Glutamatergic neuron (in vitro differentiated cells): ENCODE measurements at places on chromosomes 5 and 9.
A peak's percentile ranks its signal among the peaks of the same experiment; 100 is the strongest.

DNA sequence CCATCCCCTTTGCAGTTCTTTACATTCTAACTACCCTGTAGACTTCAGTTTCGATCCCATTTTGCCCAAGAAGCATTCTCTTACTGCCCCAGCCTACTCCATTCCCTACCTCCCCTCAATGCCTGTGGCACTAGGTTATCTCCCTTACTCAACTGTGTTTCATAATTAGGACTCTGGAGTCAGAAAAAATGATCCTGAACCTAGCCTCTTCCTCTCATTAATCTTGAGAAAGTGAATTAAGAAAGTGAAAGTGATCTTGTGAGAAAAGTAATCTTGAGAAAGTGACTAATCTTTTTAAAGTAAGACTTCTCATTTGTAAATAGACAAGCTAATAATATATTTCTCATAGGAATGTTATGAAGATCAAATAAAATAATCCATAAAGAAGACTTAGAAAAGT lies 444.0 kb upstream of the TRPC7 start:
- DNase-seq: no peak
- no peaks in the 10 kb centered on the region for H3K27me3 ChIP-seq
- no peak overlapping the region for H3K4me3 ChIP-seq

DNA sequence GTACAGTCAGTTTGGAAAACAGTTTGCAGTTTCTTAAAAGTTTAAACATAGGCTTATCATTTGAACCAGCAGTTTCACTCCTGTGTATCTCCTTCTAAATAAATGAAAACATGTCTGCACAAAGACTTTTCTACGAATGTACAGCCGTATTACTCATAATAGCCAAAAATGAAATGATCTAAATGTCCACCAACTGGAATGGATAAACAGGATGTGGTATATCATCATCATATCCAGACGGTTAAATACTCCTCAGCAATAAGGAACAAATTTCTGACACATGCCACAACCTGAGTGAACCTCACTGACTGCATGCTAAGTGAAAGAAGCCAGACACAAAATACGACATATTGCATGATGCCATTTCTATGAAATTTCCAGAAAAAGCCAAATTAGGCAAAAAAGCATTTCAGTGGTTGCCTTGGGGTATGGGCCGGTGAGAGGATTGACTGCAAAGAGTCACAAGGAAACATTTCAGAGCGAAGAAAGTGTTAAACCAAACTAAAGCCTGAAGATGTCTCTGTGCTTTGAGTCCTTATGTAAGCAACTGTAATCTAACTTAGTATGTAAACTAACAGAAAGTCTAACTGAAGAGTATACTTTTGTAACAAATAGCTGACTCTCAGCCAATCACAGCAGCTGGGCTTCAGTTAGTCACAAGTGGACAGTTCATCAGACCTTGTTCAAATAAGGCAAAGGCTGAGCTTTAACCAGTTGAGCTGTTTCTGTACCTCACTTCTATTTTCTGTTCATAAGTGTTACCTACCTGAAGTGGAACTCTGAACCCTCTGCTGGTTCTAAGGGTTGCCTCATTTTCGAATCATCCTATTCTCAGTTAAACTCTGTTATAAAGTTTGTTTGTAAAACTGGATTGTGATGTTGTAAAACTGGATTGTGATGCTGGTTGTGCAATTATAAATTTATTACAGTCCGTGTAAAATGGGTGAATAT lies 65.2 kb downstream of the TRIO start:
- no peak overlapping the region for H3K4me3 ChIP-seq
- H3K27me3 ChIP-seq: peaks cover 2% of the 10 kb centered on the region
- H3K27ac ChIP-seq: no peak overlapping the region
- no peak for DNase-seq
- H3K4me1 ChIP-seq: peaks cover 40% of the 10 kb centered on the region

- H3K27me3 ChIP-seq: peaks cover 25% of the 10 kb centered on the region
- H3K36me3 ChIP-seq: no peaks in the 10 kb centered on the region
- peak overlapping the region; percentile 90 for H3K27ac ChIP-seq
- H3K4me1 ChIP-seq: peaks cover 7% of the 10 kb centered on the region
- no peak for DNase-seq
Measured at GRCh38 chr5:43017428-43017815, 22.7 kb downstream of the ANXA2R start.

DNA sequence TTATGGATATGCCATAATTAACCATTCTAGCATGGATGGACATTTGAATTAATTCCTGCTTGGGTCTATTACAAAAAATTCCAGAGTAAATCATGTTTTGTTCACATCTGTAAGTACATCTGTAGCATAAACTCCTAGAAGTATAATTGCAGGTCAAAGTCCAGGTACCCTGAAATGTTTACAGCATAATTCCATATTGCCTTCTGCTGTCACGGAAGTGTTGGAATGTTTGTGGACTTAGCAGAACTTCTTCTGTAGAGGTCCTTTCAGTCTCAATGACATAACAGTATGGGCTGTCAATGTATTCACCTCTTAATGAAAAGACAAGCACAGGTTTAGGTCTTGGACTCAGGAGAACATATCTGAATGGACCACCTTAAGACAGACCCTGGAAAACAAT lies 1.8 kb downstream of the FAM240B start:
- no peaks in the 10 kb centered on the region for H3K27me3 ChIP-seq
- H3K36me3 ChIP-seq: no peaks in the 10 kb centered on the region
- H3K27ac ChIP-seq: no peak overlapping the region
- peaks cover 5% of the 10 kb centered on the region for H3K4me1 ChIP-seq
- H3K4me3 ChIP-seq: no peak overlapping the region
- DNase-seq: no peak

DNA sequence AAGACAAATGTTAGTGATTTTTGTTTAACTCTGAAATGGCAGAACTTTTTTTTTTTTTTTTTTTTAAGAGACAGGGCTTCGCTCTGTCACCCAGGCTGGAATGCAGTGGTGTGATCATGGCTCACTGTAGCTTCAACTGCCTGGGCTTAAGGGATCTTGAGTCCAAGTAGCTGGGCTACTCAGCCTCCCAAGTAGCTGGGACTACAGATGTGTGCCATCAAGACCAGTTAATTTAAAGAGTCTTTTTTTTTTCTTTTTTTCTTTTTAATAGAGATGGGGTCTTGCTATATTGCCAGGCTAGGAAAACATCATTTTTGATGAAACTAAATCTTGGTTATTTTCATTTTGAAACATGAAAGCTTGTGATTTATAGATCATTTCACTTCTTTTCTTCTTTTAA lies 91.6 kb upstream of the PTCH1 start:
- H3K27me3 ChIP-seq: peaks cover 4% of the 10 kb centered on the region
- H3K36me3 ChIP-seq: no peaks in the 10 kb centered on the region
- H3K4me3 ChIP-seq: no peak overlapping the region
- peaks cover 7% of the 10 kb centered on the region for H3K4me1 ChIP-seq
- H3K27ac ChIP-seq: no peak overlapping the region

- no peak for DNase-seq
- no peak overlapping the region for H3K4me3 ChIP-seq
- no peaks in the 10 kb centered on the region for H3K4me1 ChIP-seq
- no peaks in the 10 kb centered on the region for H3K27me3 ChIP-seq
Measured at GRCh38 chr5:69444127-69444754, 29.3 kb downstream of the MARVELD2 start.

DNA sequence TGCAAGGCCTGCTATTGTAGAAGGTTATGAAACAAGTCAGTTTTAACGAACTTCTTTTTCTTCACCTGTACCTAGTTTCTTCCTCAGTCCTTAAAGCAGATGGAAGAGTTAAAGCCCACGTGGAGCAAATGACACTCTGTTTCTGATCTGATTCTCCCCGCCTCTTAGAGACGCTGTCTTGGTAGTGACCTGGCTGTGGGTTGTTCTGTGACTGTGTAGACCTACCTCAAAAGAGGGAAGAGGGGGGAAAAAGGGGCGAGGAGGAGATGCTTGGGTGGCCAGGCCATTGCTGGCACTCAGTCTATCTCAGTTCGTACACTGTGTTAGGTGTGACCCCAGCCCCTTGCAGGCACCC lies 610 bp downstream of the GFRA3 start:
- no peak overlapping the region for H3K27ac ChIP-seq
- no peaks in the 10 kb centered on the region for H3K36me3 ChIP-seq
- no peak for DNase-seq
- peak overlapping the region; percentile 67 for H3K4me3 ChIP-seq
- H3K27me3 ChIP-seq: peaks cover 14% of the 10 kb centered on the region

DNA sequence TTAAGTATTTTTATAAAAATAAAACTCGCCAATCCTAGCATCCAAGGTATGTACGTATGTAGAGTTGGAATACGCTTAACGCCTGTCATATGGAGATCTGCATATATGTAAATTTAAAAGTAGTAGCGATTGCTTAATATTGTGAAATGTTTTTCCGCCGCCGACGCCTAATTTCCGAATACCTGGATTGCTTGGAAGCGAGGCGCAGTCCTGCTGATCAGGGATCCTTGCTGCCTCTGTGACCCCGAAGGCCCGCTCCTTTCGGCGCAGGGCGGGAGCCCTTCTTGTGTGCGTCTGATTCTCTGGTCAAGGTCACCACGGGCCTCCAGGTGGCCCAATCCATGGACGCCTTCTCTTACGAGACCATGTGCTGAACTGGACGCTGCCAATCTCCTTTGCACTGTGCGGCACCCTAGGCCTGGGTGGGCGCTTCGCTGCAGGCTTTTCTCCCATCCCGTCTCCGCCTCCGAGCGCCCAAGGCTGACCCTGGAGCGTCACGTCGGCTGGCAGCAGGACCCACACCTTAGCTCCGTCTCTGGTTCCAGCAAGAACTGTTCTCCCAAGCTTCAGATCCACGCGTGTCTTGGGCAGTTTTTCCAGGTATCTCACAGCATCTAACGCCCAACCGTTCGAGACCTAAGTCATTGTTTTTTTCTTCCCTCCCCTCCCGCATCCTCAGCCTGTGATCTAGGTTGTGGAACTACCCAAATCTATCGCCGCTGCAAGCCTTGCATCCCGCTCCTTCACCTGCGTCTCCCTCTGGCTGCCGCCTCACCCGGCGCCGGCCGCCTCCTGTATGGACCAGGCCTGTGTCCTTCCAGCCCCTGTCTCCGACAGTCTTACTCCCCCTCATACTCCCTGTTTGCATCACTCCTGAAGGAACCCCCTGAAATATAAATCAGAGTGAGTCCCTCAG lies 3.6 kb upstream of the TRIM41 start:
- no peak overlapping the region for H3K27ac ChIP-seq
- peak overlapping the region; percentile 59 for H3K4me3 ChIP-seq
- H3K36me3 ChIP-seq: peaks cover 6% of the 10 kb centered on the region
- H3K4me1 ChIP-seq: peaks cover 8% of the 10 kb centered on the region
- no peak for DNase-seq

- no peaks in the 10 kb centered on the region for H3K36me3 ChIP-seq
- H3K4me1 ChIP-seq: no peaks in the 10 kb centered on the region
- peaks cover 3% of the 10 kb centered on the region for H3K27me3 ChIP-seq
- no peak for DNase-seq
Measured at GRCh38 chr5:81017320-81017719, 57.2 kb downstream of the RASGRF2 start.

GRCh38 chr5:3602785-3603502 lies 7.3 kb downstream of the IRX1 start:
- DNase-seq: peak; percentile 75
- no peak overlapping the region for H3K27ac ChIP-seq
- H3K36me3 ChIP-seq: peaks cover 20% of the 10 kb centered on the region
- peak overlapping the region; percentile 86 for H3K4me3 ChIP-seq
- peaks cover 39% of the 10 kb centered on the region for H3K27me3 ChIP-seq

GRCh38 chr5:159851053-159851452 lies 65.2 kb upstream of the ADRA1B start:
- no peak overlapping the region for H3K27ac ChIP-seq
- no peaks in the 10 kb centered on the region for H3K4me1 ChIP-seq
- no peak for DNase-seq
- no peaks in the 10 kb centered on the region for H3K27me3 ChIP-seq

- DNase-seq: no peak
- no peaks in the 10 kb centered on the region for H3K27me3 ChIP-seq
- H3K27ac ChIP-seq: no peak overlapping the region
- no peaks in the 10 kb centered on the region for H3K4me1 ChIP-seq
Measured at GRCh38 chr5:96189028-96189826, 227.6 kb upstream of the ELL2 start.

DNA sequence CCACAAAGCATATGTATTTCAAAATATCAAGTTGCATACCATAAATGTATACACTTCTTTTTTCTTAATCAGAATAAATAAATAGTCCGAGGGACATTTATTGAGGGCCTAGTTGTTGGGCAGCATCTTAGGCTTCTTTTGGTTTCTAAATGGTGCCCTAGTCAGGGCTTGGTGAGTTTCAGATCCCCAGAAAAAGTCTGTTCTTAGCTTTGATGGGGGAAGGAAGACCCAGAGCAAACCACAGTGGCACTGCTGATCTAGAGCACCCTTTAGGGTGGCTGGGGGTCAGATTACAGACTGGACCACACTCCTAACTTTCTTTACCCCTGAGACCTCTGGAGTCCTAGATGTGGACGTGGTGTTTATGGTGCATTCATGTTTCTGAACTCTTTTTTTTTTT lies 97.8 kb downstream of the C9orf152 start:
- peaks cover 57% of the 10 kb centered on the region for H3K4me1 ChIP-seq
- peaks cover 6% of the 10 kb centered on the region for H3K27me3 ChIP-seq
- H3K36me3 ChIP-seq: no peaks in the 10 kb centered on the region
- DNase-seq: no peak

DNA sequence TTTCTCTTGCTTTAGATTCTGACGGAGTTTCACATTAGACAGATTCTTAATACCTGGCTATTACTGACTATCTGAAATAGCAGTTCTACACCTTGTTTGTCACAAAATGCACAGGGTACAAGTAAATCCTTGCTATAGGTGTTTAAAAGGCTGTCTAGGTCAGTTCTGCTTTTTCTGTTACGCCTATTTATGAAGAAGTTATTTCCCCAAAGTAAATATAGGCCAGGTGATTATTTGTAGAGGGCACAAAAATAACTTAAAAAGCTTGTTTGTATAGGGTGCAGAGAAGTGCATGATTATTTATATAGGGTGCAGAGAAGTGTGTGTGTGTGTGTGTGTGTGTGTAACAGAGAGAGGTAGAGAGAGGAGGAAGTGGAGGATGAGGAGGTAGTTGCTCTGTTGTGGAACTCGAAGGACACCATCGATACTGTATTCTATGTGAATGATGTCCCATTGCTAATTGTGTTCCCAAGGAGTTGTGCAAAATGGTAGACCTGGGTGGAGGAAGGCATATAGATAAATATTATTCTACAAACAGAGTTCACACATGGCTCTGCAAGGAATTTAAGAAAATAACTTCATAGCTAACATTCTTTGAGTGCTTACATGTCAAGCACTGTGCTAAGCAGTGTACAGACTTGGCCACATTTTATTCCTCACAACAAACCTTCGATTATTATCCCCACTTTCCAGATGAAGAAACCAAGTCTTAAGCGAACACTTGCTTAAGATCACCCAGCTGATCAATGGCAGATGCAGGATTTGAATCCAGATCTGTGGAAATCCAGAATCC lies 96.3 kb upstream of the EQTN start:
- H3K4me3 ChIP-seq: no peak overlapping the region
- H3K36me3 ChIP-seq: no peaks in the 10 kb centered on the region
- H3K27ac ChIP-seq: no peak overlapping the region
- peaks cover 2% of the 10 kb centered on the region for H3K27me3 ChIP-seq
- no peak for DNase-seq

- no peaks in the 10 kb centered on the region for H3K36me3 ChIP-seq
- H3K4me3 ChIP-seq: no peak overlapping the region
- H3K27ac ChIP-seq: no peak overlapping the region
- peaks cover 30% of the 10 kb centered on the region for H3K4me1 ChIP-seq
- no peak for DNase-seq
Measured at GRCh38 chr5:135393229-135393628, 5.8 kb downstream of the MACROH2A1 start.
